ENCODE measurements at places on chromosomes 7 and 10.

- DNase-seq = no peak
These were observed 231.8 kb downstream of the KCNMA1 start for GRCh38 chr10:77405771-77406241.

DNA sequence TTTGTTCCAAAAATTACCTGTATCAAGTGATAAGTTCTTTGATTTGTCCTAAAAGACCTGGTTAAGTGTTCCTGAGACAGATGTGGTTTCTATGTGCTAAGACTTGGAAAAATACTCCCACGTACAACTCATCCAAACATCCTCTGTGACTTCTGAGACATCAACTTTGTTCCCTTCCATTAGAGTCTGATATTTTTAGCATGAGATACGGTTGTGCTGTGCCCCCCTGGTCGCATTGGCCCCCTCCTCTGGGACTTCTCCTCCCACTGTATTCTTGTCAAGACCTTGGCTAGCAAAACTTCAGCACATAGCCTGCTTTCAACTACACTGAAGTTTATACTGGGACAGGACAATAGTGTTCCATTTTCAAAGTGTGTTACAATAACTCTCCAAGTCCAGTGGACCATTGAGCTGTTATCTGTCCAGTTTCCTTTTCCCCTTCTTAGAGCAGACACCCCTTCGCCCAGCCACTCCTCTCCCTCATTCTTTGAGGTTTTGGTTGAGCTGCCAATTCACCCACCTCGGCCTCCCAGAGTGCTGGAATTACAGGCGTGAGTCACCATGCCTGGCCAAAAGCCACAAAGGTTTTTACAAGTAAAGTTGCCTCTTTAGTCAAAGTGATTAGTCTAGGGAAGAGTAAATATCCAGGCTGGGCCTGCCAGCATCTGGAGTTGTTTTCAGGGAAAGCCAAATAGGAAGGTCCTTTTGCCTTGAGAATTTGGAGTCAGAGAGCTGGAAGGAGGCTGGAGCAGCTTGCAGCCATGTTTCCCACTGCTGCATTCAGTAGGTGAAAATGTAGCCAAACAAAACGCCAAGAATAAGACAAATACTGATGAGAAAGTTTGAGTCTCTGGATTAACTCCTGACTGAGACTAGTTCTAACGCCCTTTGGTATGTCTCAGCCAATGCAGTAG lies 17.8 kb upstream of the PDLIM1 start:
- no peak for DNase-seq

GRCh38 chr7:36994456-36995112 lies 270.3 kb upstream of the AOAH start:
- DNase-seq = no peak

DNA sequence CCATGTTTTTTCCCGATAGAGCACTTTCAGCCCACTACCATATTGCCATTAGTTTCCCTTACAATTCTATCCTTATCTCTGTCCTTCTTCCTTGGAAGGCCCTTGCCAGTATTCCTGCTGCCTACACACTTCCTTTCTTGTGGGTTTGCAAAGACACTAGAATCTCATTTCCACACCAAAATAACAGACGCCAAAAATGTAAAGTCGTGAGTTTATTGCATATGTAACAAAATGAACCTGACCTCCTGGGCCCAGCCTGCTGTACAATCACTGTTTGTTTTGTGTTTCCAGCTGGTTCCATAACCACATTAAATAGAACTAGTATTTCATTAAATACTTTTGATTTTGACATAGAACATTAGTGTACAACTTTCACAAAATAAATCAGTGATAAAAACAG lies 116.7 kb downstream of the SMURF1 start:
- DNase-seq = no peak

GRCh38 chr7:44697136-44698045 lies 51.3 kb upstream of the ZMIZ2 start:
- DNase-seq = no peak
